ENCODE measurements at places on chromosomes 6 and 20. TPM values are rescaled to one million over a fixed set of nuclear protein-coding genes. Genes with fewer than 3 reads are reported as not detected.

LZTS3 gene
- polyA plus RNA-seq = 32.7 TPM

DNA sequence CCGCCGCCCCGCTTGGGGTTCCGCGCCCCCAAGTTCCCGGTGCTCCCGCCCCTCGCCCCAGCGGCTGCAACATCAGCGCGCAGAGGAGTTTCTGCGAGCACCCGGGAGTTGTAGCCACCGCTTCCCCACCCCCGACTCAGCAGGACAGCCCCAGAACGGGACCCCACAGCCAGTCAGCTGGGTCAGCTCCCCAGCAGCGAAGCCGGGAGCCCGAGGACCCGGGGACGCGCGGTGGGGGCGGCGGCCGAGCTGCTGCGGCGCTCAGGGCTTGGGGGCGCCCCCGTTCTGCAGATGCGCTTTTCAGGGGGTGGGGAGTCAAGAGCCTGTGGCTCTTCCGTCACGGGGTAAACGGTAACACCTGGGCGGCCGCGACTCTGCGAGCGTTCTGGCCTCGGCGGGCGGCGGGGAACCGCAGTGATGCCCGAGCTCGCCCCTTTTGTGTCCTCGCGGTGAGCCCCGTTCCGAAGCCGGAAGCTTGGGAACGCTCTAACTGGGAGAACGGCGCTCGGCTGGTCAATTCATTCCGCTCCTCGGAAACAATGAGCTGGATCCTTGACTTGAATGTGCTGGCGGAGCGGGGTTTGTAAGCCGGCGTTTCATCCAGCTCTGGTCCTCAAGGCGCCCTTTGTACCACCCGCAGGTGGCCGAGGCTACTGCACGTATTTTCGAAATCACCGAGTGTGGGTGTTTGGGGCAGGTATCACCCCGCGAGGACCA lies 774 bp downstream of the PLEKHG1 start:
- DNase-seq = peak; percentile 87

CCN2 gene
- polyA plus RNA-seq = 300 TPM

- no peak for DNase-seq
Observed at GRCh38 chr6:163348789-163349680, 65.5 kb upstream of the QKI start.

SLC17A1 gene
- 2.2 TPM for polyA plus RNA-seq

- no peak for DNase-seq
Observed at GRCh38 chr6:44618371-44618770, 230.9 kb downstream of the CDC5L start.

GRCh38 chr20:51062065-51062464 lies 39.2 kb upstream of the KCNG1 start:
- DNase-seq = no peak

GRCh38 chr6:169971081-169971861 lies 219.8 kb downstream of the ERMARD start:
- no peak for DNase-seq

- DNase-seq = no peak
Observed at GRCh38 chr6:21739838-21740237, 146.3 kb downstream of the SOX4 start.

IL17F gene
- not detected for polyA plus RNA-seq

- DNase-seq = no peak
Observed at GRCh38 chr20:7601431-7601830, 338.8 kb downstream of the HAO1 start.

TCF15 gene
- not detected for polyA plus RNA-seq

DNA sequence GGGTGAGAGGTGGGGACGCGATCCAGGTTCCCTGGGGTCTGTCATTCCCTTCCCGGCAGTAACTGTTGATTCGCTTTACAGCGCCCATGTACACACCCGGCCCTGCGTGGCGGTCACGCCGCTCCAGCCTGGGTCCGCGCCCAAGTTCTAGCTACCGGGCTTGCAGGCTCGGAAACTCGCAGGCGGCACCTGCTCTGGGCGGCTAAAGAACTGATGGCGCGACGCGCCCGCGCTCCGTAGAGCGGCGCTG lies 1.4 kb upstream of the POU3F2 start:
- peak; percentile 57 for DNase-seq

- DNase-seq = no peak
Observed at GRCh38 chr6:81093051-81093450, 659.4 kb downstream of the TENT5A start.

MAP3K5 gene
- 2.1 TPM for polyA plus RNA-seq

DNA sequence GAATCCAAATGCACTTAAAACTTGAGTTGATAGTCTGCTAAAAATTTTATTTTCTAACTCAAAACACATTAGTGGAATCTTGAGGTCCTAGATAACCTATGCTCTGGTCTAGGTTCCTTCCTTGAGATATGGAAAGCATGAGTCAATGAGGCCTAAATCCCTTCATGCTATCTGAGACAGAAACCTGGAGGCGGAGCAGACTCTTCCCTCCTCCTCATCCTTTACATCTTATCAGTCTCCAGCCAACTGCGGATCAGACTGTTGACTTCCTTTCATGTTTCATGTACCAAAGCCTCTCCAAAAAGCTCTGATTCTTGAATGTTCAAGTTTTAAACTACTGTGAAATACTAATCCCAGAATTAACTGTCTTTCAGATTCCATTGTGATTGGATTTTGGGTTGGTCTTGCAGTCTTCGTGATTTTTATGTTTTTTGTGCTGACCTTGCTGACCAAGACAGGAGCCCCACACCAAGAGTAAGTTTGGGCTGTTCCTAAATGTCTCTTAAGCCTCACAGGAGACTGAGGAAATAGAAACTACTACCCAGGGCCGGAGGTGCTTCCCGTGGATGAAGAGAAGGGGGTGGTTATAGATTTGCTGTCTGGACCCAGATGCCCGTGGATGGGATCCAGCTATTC lies 29.1 kb downstream of the MRAP2 start:
- DNase-seq = peak; percentile 21

DNA sequence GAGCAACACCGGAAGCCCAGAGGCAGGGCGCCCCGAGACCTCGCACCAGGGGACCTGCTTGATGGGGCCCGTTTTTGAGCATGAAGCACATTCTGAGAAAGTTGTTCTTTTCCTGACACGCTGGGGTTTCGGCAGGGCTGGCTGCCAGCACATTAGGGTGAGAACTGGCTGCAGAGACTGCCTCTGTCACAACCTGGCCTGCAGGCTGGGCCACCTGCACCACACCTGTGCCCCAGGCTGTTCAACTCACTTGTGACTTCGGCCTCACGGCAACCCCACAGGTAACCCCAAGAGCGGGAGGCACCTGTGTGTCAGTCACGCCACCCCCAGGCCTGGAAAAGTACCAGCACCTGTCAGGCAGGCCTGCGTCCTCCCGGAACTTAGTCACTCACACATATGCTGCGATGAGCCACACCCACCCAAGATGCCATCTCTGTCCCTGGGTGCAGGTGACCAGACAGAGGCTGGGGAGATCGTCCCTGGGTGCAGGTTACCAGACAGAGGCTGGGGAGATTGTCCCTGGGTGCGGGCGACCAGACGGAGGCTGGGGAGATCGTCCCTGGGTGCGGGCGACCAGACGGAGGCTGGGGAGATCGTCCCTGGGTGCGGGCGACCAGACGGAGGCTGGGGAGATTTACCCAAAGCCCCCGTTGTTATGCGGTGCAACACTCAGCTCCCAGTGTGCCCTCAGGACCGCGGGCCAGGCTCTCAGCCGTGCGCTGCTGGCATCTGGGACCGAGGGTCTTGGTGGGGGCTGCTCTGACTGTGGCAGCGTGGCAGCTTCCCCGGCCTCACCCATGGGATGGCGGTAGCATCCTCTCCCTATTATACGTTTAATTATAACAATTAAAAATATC lies 82.5 kb upstream of the BHLHE23 start:
- DNase-seq = no peak

GRCh38 chr6:179340-179950 lies 112.8 kb upstream of the DUSP22 start:
- DNase-seq = no peak

BPI gene
- 0.66 TPM for polyA plus RNA-seq

- no peak for DNase-seq
Observed at GRCh38 chr20:1920826-1921225, 25.6 kb downstream of the SIRPA start.

- no peak for DNase-seq
Observed at GRCh38 chr20:47221036-47221625, 135.4 kb downstream of the ZMYND8 start.

All from hepatocyte (in vitro differentiated cells).